ENCODE measurements at places on chromosomes 6 and 20. TPM values are rescaled to one million over a fixed set of nuclear protein-coding genes. Genes with fewer than 3 reads are reported as not detected.

DNA sequence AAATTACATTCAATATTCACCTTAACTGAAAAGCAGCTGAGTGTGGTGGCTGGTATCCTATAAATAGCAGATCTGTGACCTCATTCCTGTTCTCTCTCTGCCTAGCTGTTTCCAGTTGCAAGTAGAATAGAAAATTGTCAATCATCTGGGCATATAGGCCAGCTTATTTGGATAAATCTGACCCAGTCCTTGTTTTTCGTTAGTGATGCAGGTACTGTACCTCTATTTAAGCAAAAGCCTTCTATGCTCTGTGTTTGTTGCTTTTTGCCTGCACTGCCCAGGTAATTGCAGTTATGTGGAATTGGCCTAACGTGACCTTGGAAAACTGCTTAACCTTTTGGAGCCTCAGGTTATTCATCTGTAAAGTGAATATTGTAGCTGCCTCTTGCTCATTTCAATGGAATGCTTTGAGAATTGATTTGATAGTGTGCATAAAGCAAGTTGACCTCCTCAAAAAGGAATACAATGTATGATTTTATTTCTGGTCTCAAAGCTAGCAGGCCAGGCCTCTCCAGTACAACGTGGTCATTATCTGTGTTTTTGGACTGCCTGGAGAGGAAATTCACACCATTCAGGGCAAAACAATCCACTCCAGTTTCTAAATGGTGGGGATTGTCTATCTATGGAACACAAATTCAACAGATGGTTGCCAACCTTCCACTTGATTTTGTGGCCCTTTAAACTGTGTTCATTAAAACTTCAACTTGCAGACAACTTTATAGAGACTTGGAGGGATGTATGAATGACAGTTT is 508.7 kb upstream of the CITED2 start:
- peak; percentile 39 for DNase-seq

The CST4 gene
- 0.32 TPM for total RNA-seq

The TMEM74B gene
- total RNA-seq, result not detected

GRCh38 chr6:154099211-154099610 is 60.2 kb downstream of the OPRM1 start:
- no peak for DNase-seq

GRCh38 chr6:69232008-69232407 is 564.8 kb downstream of the LMBRD1 start:
- DNase-seq, result no peak

DNA sequence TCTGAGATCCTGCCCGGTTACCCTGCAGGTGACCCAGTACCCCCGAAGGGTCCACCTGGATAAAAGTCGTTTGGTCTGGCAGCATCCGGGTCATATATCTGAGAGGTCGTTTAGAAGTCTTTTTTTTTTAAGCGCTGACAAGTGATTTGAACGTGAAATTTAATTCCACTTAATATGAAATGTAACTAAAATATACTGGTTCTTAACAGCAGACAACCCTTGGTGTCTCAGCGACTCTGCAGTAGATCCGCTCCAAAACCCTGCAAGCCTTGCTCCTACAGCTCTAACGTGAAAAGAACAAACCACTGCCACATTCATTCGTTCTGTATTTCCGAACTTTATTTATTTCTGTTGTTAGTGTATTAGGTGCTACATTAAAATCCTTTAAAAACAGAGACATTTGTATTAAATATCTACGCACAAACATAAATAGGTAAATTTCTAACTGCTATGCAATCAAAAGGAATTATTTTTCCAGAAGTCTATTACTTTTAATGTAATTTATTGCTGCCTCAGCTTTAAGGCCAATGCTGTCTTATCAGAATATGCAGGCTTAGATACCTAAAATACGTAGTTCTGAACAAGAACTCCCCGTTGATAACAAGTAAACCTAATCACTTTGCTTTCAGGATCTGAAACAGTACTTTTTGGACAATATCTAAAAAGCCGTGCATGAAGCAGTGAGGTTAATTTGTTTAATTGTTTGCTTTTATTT is 33.5 kb upstream of the TCF21 start:
- DNase-seq, result no peak

- DNase-seq, result no peak
Measured at GRCh38 chr20:9576695-9577094, 62.3 kb downstream of the LAMP5 start.

DNA sequence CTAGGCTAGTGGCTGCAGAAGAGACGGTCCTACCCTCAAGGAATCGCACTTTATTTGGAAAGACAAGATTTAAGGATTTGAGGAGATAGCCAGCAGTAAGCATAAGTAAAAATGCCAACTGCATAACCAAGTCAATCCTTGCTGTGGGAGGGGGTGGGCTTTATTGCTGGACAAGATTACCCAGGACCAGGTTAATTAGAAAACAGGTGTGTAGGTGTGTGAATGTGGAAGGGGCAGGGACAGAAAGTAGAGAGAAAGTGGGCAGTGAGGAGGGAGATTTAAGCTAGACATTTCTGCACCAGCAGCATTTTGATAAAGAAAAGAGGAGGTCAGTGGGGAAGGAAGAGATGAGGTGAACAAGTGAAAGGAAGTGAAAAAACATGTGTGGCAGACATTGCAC is 89.7 kb upstream of the OGFRL1 start:
- DNase-seq, result no peak

The IRAK1BP1 gene
- total RNA-seq, result 4.2 TPM

- DNase-seq, result peak; percentile 92
Measured at GRCh38 chr6:32609731-32610640, 20.3 kb upstream of the HLA-DRB1 start.

The TSBP1 gene
- total RNA-seq, result under 0.01 TPM

DNA sequence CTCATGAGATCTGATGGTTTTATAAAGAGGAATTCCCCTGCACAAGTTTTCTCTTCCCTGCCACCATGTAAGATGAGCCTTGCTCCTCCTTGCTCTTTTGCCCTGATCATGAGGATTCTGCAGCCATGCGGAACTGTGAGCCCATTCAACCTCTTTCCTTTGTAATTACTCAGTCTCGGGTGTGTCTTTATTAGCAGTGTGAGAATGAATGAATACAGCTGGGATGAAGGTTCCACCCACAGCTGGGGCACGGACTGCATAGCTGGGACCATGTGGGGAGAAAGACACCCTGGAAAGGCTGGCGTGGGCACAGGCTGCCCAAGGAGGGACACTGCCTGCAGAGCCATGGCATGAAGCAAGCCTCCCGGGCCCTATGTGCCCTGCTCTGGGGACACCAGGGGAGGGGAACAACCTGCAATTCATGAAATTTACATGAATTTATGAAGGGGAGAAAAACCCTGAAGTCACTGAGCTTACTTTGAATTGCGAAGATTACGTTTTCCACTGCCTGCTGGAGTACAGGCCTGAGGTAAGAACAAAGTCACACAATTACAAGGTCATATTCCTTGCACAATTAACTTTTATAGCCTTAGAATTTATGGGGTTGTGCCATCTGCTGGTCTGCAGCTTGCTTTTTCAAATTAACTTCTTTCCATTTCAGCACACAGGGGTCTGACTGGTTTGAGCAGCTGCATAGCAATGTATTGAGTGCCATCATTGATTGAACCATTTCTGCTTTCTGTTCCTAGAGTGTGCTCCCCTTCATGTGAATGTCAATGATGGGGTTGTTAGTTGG is 46.2 kb downstream of the SLC22A1 start:
- DNase-seq, result no peak

DNA sequence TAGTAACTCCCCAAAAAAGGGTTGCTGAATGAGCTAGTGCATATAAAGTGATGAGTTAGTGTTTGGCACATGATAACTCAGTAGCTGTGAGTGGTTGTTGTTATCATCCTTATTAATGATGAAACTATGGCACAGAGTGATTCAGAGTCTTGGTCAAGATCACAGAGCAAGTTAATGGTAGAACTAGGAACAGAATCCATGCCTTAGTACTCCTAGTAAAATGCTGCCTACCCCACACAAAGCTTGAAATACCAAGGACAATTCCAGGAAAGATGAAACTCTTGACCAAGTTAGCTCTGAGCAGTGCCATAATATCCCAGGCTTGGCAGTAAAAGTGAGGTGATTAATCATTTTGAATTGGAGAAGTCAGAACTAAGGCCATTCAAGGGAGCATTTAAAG is 109.1 kb upstream of the ENPP5 start:
- DNase-seq, result no peak

GRCh38 chr20:61043681-61044080 is 208.4 kb upstream of the CDH4 start:
- no peak for DNase-seq

GRCh38 chr6:32685603-32686002 is 19.1 kb upstream of the HLA-DQB1 start:
- peak; percentile 4 for DNase-seq

DNA sequence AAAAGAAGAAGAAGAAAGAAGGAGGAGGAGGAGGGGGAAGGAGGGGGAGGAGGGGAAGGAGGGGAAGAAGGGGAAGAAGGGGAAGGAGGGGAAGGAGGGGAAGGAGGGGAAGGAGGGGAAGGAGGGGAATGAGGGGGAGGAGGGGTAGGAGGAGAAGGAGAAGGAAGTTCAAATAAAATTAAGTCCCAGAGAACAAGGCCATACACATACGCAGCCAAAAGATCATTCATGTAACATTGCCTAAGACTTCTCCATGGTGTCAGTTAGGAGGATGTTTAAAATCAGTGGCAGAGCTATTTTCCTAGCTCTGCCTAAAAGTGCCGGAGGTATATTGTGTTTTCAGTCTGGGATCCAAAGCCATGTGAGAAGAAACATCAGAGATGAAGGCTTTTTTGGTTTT is 75.8 kb downstream of the PLCB4 start:
- no peak for DNase-seq
